MCF 10A (cell line): ENCODE measurements at places on chromosomes 3 and 15. TPM values are rescaled to one million over a fixed set of nuclear protein-coding genes. Genes with fewer than 3 reads are reported as not detected.
A peak's percentile ranks its signal among the peaks of the same experiment; 100 is the strongest.

- H3K4me3 ChIP-seq, result no peak overlapping the region
- no peak for DNase-seq
- peaks cover 6% of the 10 kb centered on the region for H3K4me1 ChIP-seq
Measured at GRCh38 chr15:65881766-65882434, 12.6 kb downstream of the RAB11A start.

- no peak overlapping the region for H3K4me3 ChIP-seq
- DNase-seq, result peak; percentile 53
- H3K27me3 ChIP-seq, result no peaks in the 10 kb centered on the region
Measured at GRCh38 chr3:28745916-28746617, 397.4 kb upstream of the AZI2 start.

GRCh38 chr3:3618623-3619022, 180.6 kb upstream of the LRRN1 start:
- H3K27ac ChIP-seq, result no peak overlapping the region
- no peak for DNase-seq
- H3K36me3 ChIP-seq, result no peaks in the 10 kb centered on the region
- no peak overlapping the region for H3K4me3 ChIP-seq
- peaks cover 11% of the 10 kb centered on the region for H3K4me1 ChIP-seq

DNA sequence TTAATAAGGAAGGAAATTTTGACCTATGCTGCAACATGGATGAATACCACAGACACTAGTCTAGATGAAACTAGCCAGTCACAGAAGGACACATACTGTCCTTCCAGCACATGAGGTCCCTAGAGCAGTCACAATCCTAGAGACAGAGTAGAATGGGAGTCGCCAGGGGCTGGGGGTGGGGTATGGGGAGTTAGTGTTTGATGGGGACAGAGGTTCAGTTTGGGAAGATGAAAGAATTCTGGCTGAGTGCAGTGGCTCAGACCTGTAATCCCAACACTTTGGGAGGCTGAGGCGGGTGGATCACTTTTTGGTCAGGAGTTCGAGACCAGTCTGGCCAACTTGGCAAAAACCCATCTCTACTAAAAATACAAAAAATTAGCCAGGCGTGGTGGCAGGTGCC, 99.2 kb downstream of the TPRA1 start:
- no peaks in the 10 kb centered on the region for H3K4me1 ChIP-seq
- H3K36me3 ChIP-seq, result no peaks in the 10 kb centered on the region
- H3K27ac ChIP-seq, result no peak overlapping the region
- H3K27me3 ChIP-seq, result no peaks in the 10 kb centered on the region
- no peak overlapping the region for H3K4me3 ChIP-seq

- no peak overlapping the region for H3K27ac ChIP-seq
- no peaks in the 10 kb centered on the region for H3K4me1 ChIP-seq
- H3K4me3 ChIP-seq, result no peak overlapping the region
- DNase-seq, result no peak
- H3K27me3 ChIP-seq, result peaks cover 12% of the 10 kb centered on the region
Measured at GRCh38 chr15:57421551-57421950, 45.2 kb downstream of the CGNL1 start.

Gene HAPLN3
- 4.1 and 5.0 TPM in 2 replicates for total RNA-seq
